ENCODE measurements at places on chromosomes 2 and 18.

DNA sequence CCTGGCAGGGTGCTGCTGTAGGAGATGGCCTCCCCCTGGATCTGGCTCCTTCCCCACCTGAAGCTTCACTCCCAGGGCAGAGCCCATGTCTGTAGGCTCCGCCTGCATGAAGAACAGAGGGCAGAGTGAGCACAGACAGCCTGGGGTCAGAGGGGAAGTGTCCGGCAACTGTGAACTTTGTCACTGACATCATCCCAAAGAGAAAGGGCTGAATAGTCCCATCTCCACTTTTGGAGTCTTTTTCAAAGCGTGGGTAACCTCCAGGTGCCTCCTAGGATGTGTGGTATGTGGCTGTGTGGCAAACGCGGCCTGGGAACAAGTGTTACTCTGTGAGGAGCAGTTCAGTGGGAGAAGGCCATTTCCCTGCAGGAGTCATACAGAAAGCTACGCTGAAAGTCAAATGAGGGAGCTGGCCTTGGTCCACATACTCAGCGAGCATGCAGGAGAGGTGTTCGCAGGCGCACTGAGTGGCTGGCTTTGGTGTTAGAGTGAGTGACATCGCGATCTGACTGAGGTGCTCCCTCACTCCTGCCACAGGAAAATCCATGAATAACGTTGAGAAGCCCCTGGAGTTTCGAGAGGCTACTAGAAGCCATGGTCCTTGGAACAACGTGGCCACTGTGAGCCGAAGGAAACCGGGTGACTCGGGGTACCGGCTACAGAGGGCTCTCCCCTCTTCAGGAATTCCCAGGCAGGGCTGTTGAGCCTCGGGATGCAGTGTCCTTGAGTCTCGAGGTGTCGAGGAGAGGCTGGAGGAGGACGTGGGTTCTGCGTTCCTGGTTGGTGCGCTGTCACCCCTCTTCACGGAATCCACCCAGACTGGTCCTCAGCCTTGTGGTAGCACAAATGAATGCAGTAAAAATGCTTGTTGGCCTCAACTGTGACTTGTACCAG lies 54.7 kb downstream of the CABLES1 start:
- DNase-seq = no peak

- DNase-seq = no peak
Observed at GRCh38 chr18:75139226-75139911, 69.6 kb downstream of the PTGR3 start.

DNA sequence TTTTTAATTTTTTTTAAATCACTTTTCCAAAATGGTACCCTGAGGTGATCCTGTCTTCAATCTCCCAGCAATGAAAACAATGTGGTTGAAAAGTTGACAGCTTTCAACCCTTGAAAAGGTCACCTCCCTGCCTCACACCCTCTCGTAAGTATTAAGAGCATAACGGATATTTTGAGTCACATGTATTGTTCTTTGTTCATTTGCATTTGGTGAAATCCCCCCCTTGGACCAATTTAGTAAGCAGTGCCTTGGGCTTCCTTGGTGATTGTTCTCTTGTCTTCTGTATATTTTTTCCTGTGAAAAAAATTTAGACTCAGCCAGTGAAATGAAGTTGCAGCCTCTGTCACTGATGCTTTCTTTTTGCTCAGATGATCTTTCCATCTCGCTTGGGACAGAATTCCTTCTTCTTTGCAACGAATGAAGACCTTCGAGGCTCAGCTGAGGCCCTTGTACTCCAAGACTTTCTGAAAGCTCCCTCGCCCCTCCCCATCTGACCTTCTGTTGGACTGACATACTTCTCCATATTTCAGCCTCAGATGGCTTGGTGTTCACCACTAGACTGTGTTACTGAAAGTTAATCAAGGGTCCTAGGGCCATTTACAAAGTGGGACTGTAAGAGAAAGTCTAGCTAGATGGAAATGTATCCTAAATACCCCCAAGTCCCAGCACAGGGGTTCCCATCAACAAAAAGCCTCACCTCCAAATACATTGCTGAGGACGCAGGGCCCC lies 158.4 kb downstream of the BCL2 start:
- no peak for DNase-seq

GRCh38 chr2:3001615-3002560 lies 375.7 kb downstream of the EIPR1 start:
- no peak for DNase-seq
